ENCODE measurements at places on chromosomes 7 and 10.

DNA sequence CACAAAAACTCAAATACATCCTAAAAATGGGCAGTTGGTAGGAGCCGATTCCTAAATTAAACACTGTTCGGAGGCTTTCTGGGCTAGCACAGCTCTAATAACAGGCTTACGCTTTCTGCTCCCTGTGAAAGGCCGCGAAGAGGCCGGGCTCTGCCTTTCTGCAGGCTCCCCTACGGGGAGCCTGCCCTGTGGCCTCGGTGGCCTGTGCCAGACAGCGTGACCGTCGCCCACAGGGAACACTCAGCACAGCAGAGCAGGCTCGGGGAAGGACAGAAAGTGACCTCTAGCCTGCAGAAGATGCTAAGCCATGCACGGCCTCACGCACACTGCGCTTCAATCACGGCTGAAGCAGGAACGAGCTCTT, 64.2 kb downstream of the DIP2C start:
- DNase-seq: peak; percentile 81

GRCh38 chr7:20279979-20280378, 50.7 kb upstream of the ITGB8 start:
- no peak for DNase-seq

DNA sequence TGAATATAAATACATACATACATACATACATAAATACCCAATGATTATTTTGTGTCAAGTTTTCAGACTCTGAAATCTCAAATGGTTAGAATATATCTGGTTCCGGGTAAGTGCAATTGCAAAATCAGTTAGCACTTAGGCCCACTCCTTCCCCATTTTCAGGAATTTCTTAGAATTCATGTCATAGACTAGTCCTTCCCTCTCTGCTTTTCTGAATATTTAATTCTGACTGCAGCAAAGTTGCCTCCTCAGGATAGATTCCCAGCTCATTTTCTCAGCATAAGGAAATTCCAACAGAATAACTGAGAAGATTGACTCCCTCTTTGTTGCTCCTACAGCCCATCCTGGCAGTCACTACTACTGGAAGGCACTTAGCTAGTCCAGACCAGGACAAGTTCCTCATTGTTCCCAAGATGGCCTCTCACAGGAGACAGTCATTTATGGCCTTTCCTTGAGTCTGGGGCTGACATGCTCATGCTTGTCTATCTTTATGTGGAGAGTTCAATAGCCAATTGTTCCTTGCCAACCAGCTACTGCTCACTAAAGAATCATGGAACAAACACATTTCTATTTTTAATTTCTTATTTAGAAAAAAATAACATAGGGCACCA, 142.9 kb upstream of the ITGB1 start:
- DNase-seq: no peak

DNA sequence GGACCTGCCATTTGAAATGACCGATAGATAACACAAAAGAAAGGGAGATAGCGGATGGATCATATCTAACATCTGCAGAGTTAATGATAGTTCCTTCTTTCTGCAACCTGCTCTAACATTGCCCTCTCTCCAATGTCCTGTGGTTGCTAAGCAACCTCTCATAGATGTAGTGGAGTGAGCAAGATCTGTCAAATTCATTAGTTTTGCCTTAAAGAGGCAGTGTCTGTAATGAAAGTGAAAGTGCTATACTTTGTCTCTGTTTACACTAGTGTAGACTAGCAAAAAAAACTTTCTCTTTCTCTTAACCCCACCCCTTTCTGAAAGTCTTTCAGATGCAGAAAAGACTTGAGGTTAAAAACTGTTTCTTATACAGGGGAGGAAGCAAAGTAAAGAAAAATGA, 1196.9 kb downstream of the SORCS3 start:
- DNase-seq: no peak

DNA sequence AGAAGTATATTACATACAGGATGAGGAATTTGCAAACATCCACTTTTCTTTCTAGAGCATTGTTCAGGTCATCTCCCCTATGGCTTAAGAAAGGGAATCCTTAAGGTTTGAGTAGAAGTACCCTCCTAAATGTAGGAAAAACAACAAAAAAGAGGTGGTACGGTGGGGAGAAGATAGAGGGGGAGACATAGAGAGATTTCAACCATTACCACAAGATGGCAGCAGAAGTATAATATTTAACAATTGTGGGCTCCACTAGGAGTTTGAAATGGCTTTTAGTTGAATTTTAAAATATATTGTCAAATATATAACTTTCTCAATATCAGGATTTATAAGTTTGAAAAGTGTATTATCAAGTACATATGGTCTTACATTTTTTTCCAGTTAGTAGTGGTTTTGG, 72.7 kb upstream of the PRKG1 start:
- DNase-seq: no peak

- DNase-seq: no peak
These were observed 41.5 kb downstream of the CDK6 start for GRCh38 chr7:92794831-92795230.

DNA sequence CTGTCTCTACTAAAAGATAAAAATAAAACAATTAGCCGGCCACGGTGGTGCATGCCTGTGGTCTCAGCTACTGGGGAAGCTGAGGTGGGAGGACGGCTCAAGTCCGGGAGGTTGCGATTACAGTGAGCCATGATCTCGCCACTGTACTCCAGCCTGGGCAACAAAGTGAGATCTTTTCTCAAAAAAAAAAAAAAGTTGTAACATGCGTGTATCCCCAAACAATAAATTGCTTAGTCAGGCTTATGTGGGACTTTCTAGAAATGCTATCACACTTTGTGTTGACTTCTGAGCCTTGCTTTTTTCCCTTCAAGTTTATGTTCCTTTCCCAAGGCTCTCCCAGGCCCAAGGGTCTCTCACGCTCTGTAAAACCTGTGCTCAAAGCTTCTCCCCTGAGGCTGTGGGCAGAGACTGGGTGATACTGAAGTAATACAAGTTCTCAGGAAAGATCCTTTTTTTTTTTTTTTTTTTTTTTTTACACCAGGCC, 88.0 kb upstream of the TNS3 start:
- peak; percentile 2 for DNase-seq

GRCh38 chr10:1660815-1661214, 76.5 kb downstream of the ADARB2 start:
- DNase-seq: no peak

DNA sequence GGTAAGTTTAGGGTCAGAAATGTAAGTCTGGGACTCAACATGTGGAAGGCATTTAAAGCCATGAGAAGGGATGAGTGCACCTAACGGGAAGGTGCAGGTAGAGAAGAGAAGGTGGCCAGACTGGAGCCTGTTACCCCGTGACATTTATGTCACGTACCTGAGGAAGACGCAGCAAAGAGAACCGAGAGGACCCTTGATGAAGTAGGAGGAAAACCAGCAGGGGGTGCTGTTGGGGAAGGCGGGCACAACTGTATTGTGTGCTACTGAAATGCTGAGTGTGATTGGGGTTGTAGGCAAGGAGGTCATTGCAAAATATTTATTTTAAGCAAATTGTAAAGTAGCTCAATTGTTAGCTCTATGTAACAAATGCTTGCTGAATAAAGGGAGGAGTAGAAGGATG, 338.2 kb upstream of the PRKCQ start:
- no peak for DNase-seq

DNA sequence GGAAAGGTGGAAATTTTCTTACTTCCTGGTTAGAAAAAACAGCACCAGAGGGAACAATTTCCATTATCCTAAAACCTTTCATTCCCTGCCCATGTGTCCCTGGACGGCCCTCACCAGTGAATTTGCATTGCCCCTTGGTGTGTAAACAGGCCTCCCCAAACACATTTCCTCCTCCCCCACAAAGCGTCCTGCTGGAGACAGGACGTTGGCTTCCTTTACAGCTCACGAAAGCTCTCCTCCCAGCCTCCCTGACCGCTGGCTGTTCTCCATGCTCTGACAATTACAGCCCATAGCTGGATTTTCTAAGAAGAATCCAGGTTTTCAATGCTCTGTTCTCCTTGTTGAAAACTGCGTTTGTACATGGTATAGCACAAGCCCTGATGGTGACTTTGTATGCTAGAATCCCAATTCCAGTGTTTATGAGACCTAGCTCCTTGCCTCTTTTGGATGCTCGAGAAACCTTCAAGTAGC, 724.2 kb upstream of the CELF2 start:
- DNase-seq: peak; percentile 48

DNA sequence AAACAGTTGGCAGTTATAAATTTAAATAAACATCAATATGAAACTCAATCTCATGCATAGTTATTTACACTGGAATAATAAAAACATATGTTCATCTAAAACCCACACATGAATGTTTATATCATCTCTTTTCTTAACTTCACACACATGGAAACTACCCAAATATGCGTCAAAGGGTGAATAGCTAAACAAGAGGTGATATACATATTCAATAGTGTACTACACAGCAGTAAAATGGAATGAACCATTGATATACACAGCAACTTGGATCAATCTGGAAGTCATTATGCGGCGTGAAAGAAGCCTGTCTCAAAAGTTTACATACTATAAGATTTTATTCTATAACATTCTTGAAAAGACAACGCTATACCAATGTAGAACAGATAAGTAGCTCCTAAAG, 282.5 kb upstream of the POM121L12 start:
- no peak for DNase-seq

GRCh38 chr10:120949609-120950031, 98.5 kb downstream of the WDR11 start:
- no peak for DNase-seq

DNA sequence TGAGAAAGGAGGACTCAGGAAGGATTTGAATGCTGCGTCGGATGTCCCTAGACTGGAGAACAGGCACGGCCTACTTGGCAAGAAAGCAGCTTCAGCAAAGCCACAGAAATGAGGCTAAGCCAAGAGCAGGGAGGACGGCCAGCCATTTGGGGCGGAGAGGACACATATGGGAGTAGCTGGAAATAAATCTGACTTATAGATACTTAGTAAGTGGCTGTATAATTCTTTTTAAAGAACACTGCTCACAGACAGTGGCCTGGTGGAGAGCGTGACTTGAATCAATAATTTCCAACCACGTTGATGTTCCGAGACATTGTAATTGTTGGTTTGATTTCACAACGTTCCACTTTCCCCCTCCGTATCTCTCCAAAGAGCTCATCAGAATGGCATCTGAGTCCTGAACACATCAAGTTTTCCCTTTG, 67.7 kb upstream of the JCAD start:
- no peak for DNase-seq

- DNase-seq: no peak
These were observed 263.6 kb downstream of the SKIDA1 start for GRCh38 chr10:21261842-21262294.

- DNase-seq: peak; percentile 38
These were observed 18.5 kb downstream of the ANTXRL start for GRCh38 chr10:46305079-46305818.

DNA sequence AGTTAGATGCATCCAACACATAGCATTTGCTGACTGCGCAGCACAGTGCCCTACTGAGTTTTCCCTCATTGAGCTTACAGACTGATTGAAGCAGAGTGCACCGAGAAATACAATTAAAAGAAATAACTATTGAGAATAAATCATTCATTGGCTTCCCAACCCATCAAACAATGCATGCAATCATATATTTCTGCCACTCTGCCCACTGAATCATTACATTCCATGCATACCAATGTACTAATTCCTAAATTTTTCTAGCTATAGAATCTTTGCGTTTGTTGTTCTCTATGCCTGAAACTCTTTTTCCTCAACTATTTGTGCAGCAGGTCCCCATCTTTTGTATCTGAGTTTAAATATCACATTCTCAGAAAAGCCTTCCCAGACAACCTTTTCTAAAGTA, 783.8 kb downstream of the SORCS1 start:
- no peak for DNase-seq

DNA sequence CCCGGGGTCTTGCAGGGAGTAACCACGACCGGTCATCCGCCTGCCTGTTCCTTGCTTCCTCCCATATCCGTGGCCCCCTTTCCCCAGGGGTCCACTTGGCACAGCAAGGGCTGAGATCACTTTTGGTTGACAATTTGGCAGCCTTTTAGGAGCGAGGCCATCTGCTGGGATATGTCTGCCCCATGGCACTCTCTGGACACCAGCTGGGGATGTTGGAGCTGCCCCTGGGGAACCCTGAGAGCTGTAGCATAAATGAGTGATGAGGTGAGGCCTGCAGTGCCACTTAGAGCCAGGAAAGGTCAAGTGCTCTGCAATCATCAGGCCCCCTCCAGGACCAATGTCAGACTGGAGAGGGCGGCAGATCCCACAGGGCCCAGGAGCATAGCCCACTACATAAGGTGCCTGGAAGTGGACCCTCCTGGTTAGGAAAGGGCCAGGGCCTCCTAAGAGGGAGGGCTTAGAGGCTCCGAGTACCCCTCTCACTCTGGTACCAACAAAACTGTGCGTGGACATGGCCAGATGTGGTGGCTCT, 92.1 kb downstream of the HIP1 start:
- DNase-seq: no peak

DNA sequence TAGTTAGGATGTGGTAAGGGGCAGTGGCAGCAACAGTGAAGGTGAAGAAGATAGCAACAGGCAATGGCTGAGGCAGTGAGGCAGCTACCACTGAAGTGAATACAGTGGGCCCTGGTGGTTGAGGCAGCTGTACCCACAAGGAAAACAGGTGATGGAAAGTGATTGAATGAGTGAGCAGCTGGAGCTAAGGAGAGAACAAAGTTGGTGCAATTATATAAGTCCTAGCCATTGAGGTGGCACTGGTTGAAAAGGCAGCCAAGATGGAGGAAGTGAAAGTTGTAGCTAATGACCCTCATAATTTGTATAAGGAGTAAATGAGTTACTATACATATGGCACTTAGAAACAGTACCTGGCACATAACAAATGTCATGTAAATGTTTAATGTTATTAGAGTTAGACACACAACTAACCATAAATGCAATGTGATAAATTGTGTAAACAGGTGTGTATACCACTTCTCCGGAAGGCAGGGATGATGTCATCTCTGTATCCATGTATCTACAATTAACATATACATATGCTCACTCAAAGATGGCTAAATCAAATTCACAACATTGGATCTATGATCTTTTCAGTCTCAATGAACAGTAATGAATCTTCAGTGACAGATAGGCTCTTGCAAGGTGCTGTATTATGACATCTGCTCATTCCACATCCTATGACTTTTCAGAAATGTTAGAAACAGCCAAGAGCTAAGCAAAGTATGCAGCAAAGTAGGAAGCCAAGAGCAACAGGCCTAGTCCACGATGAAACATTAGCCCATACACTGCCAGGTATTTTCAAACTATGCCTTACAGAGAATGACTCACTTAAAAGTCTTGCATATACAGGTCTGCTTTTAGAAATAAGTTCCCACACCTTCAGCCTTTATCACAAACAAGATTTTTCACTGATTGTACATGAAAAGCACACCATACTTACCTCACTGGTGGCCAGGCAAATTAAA, 10.7 kb downstream of the XPNPEP1 start:
- no peak for DNase-seq

Measured in Right ventricle myocardium superior (tissue), 1 donor.